Activated CD4-positive, alpha-beta T cell treated with anti-CD3 and anti-CD28 coated beads, Interleukin-2, amount 50 U/mL, for 24 hours (primary cell): ENCODE measurements at places on chromosomes 3 and 15.

DNA sequence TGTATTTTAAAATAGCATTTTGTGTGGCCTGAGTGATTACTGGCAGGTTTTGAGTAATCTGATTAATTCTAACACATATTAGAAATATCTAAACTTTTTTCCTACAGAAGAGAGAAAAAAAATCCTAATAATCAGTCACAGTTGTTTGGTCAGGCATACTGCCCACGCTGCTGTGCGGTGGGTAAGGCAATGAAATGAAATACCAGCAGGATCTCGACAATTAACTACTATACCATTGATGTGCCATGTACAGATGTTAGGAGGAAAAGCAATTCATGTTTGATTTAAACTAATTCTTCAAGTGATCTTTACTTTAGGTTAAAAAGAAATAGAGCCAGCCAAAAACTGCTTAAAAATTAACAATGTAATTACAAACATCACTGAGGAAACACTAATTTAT lies 5.2 kb downstream of the GRAMD2A start:
- no peak for DNase-seq

- no peak for DNase-seq
Observed at GRCh38 chr3:172699031-172699430, 11.8 kb downstream of the NCEH1 start.

DNA sequence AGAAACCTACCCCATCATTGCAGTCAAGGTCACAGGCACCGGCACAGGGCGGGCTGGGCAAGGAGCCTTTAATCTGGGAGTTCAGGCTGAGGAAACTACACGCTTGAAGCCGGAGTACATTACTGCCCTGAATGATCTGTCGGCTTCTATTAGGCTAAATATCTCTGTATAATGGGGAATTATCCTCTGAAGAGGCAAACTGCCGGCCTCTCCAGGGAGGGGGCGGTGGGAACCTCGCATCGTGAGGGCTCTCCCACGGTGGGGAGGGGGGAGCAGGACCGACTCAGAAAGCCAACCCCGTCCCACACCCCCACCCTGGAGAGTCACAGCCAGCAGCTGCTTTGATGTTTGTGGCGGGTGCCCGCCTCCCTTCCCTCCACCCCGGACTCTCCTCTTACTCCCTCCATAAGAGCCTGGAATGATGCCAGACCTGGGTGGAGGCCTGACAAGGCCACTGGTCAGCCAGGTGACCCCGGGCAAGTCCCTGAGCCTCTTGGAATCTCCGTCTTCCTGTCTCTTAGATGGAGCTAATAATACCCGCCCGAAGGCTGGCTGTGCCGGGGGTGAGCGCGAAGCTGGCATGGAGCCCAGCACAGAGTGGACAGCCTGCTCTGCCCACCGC lies 63.4 kb upstream of the LINGO1 start:
- DNase-seq, result no peak

DNA sequence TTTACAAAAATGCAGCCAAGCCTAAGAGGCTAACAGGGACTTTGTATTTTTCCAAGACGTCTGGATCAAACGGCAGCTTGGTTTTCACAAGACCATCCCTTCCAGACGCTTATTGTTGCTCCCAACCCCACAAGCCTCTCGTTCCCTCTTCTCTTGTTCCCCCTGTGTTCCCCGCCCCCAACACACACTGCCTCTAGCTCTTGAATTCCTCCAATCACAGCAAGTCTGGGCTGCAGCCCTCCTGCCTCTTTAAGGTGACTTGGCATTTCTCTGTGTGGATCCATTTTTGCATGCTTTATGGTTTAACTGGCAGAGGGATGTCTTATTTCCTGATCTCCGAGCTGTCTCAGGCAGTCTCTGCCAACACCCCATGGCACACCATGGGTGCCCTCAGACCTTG lies 182.2 kb downstream of the ABHD5 start:
- DNase-seq, result no peak

- DNase-seq, result no peak
Observed at GRCh38 chr15:73941044-73941443, 14.8 kb downstream of the LOXL1 start.

DNA sequence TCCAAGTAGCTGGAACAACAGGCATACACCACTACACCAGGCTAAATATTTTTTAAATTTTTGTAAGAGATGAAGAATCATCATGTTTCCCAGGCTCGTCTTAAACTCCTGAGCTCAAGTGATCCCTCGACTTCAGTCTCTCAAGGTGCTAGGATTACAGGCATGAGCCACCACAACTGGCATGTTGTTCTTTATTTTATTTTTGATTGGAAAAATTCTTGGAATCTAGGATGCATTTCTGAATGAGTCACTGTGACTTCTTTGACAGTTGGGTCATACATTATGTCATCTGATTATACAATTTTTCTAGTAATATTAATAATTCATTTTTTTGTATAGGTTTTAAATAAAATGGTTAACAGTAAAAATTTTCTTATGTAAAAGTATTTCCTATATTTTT lies 870.2 kb downstream of the SI start:
- no peak for DNase-seq

DNA sequence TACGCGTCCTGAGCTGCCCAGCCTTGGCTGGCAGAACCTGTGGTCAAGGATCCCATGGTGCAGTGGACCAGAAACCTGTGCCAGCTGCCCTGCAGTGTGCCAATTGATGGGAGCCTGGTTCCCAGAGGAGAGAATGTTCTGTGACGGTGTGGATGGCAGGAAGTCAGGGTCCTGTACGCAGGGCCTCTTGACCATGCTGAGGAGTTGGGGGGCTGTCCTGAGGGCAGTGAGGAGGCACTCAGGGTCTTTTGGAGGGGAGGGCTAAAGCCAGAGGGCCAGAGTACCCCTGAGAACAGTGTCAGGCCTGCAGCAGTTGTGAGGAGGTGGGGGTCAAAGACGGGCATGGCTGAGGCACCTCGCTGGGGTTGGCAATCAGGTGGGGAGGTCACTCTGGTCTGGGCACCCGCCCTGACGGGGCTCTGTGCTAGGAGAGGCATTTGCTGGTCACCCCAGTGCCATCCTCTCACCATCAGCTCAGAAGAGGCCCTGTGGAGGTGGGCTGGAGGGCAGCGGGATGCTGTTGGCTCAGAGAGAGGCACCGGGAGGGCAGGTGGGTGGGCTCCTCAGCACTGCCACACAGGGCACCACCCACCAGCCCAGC lies 61.0 kb downstream of the SCN5A start:
- no peak for DNase-seq

GRCh38 chr15:86555098-86555497 lies 475.4 kb downstream of the AGBL1 start:
- no peak for DNase-seq

DNA sequence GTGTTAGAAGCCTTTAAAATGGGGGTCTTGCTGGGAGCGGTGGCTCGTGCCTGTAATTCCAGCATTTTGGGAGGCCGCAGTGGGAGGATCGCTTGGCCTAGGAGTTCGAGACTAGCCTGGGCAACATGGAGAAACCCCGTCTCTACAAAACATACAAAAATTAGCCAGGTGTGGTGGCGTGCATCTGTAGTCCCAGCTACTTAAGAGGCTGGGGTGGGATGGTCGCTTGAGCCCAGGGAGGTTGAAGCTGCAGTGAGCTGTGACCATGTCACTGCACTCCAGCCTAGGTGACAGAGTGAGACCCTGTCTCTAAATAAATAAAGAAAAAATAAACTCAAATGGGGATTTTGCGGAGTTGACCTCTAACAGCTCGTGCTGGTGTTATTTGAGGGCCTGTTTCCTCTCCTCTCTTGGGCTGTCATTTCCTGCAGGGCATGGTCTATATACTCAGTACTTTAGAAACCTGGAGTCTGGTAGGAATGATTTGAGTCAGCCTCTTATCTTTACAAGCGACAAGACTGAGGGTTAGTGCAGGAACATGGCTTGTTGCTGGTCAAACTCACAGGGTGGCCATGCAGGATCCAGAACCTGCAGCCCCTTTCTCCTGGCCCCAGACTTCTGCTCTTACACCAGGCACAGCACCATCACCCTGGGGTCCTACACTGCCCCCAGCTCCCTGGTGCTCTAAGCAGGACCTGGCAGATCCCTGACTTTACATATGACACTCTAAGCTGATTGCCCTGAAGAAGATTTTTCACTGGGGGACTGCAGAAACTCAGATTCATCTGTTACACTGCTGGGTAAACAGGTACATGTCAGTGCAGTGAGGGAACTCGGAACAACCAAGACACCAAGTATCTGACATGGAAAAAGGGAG lies 15.1 kb downstream of the EHD4 start:
- no peak for DNase-seq

- DNase-seq, result no peak
Observed at GRCh38 chr3:86381247-86381646, 609.7 kb downstream of the VGLL3 start.

DNA sequence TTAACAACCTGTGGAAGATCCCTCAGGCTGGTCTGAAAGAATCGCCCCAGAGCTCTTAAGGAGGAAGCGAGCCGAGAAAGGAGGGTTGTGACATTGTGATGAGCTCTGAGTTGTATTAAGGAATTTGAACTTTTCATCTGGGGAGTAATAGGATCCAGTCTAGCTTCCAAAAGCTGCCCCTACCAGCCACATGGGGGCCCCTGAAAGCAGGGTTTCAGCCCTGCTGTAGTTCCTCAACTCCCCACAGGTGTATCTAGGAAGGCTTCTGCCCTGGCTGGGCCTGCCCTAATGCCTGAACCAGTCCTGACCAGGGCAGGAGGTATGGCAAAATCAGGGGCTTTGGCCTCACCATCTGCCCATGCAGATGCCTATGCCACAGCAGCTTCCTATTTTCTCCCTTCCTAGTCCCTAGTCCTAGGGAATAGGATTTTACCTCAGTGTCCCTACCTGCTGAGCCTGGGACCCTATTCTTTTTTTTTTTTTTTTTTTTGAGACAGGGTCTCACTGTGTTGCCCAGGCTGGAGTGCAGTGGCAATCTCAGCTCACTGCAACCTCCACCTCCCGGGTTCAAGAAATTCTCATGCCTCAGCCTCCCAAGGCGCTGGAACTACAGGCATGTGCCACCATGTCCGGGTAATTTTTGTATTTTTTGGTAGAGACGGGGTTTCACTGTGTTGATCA lies 5.0 kb upstream of the AP3S2 start:
- DNase-seq, result no peak

DNA sequence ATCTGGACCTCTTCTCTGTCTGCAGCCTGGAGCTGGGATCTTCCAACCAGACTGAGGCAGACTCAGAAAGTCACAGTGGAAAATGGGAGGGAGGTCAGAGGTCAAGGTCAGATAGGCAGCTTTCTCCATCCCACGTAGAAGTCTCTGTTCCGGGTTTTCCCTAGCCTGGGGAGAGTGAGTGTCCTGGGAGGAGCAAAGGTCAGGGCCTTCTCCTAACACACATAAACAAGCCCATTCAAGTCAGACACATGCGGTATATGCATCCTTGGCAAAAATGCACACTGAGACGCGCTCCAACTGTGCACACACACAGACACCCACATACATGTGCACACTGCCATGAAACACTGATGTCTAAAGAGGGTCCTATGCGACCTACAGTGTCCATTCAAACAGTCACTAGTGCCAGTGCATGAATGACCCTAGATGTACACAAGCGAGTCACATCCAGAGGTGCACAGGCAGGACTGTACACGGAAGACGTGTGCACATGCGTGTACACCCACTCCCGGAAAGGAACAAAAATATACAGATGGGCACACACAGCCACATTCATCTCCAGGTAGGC lies 681 bp downstream of the TWF2 start:
- no peak for DNase-seq

DNA sequence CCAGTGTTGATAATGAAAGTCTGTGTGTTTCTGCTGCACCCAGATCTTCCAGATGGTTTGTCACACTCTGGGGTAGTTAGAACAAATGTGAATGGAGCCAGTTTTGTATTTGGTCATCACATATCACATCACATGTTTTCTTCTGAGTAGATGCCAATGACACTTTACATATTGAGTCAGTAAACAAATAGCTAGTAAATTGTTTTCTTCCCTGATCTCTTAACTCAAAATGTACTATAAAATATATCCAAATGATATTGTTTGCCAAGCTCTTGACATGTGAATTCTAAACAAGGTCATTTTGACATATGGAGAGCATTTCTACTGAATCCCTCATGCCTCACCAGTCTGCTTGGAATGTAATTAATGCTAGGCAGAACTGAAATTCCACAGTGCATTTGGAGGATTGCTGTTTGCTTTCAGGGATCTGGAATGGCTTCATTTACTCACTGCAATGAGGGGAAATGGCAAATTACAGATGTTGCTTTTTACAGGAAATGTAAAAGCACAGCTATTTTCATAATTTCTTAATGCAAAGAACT lies 45.0 kb downstream of the PDHB start:
- DNase-seq, result no peak
